Foreskin keratinocyte (primary cell): ENCODE measurements at places on chromosomes 7 and 10. TPM values are rescaled to one million over a fixed set of nuclear protein-coding genes. Genes with fewer than 3 reads are reported as not detected.

The HTRA1 gene
- 396 and 403 TPM in 2 replicates for polyA plus RNA-seq

The IDI2 gene
- polyA plus RNA-seq = not detected in 2 replicates

The TRPV6 gene
- polyA plus RNA-seq = 0.09 and 0.17 TPM in 2 replicates

The SLC13A4 gene
- polyA plus RNA-seq = 0.20 TPM in 1 of 2 replicates, not detected in the other

The EPHA1 gene
- 20.1 and 22.3 TPM in 2 replicates for polyA plus RNA-seq

The ZNF679 gene
- not detected in 2 replicates for polyA plus RNA-seq

The ADRB1 gene
- polyA plus RNA-seq = 0.22 and 0.42 TPM in 2 replicates

The KLF14 gene
- 0.02 and 0.04 TPM in 2 replicates for polyA plus RNA-seq

The C10orf53 gene
- polyA plus RNA-seq = not detected in 2 replicates

The ACHE gene
- 0.13 and 0.19 TPM in 2 replicates for polyA plus RNA-seq

The NUDT13 gene
- polyA plus RNA-seq = 1.3 TPM in 2 replicates

The TUBB8 gene
- not detected in 2 replicates for polyA plus RNA-seq

The OR2A2 gene
- polyA plus RNA-seq = not detected in 2 replicates

The C10orf90 gene
- polyA plus RNA-seq = not detected in 2 replicates

The ANXA8L1 gene
- polyA plus RNA-seq = 156 and 267 TPM in 2 replicates

The PRPS1L1 gene
- not detected in 2 replicates for polyA plus RNA-seq

The SNX13 gene
- 4.7 and 5.4 TPM in 2 replicates for polyA plus RNA-seq

The LBX1 gene
- polyA plus RNA-seq = not detected in 2 replicates

The MDFIC gene
- 5.0 and 5.2 TPM in 2 replicates for polyA plus RNA-seq

The CASTOR2 gene
- 0.46 and 0.82 TPM in 2 replicates for polyA plus RNA-seq

The CALN1 gene
- not detected in 2 replicates for polyA plus RNA-seq

The TRIM74 gene
- 0.04 TPM in 1 of 2 replicates, not detected in the other for polyA plus RNA-seq

The CTAGE8 gene
- polyA plus RNA-seq = 2.1 and 3.3 TPM in 2 replicates

The SLC13A1 gene
- not detected in 2 replicates for polyA plus RNA-seq

The MNX1 gene
- 0.03 TPM in 2 replicates for polyA plus RNA-seq

The PDE6C gene
- polyA plus RNA-seq = not detected in 2 replicates

The PAX4 gene
- not detected in 2 replicates for polyA plus RNA-seq

The AKR1C4 gene
- not detected in 2 replicates for polyA plus RNA-seq

The STEAP2 gene
- polyA plus RNA-seq = 1.8 and 1.9 TPM in 2 replicates

The TDRD1 gene
- 0.03 TPM in 1 of 2 replicates, not detected in the other for polyA plus RNA-seq

The CCDC146 gene
- 0.79 and 0.93 TPM in 2 replicates for polyA plus RNA-seq

The CALML5 gene
- 2.1 and 104 TPM in 2 replicates for polyA plus RNA-seq

The PLEKHS1 gene
- not detected in 2 replicates for polyA plus RNA-seq

The ARPC1A gene
- polyA plus RNA-seq = 184 and 201 TPM in 2 replicates

The C10orf143 gene
- 1.5 and 2.4 TPM in 2 replicates for polyA plus RNA-seq
